ENCODE measurements at places on chromosomes 16 and 17.

GRCh38 chr16:3140603-3141427, 6.0 kb downstream of the ZNF213 start:
- DNase-seq = no peak

GRCh38 chr16:80341263-80341662, 199.5 kb upstream of the DYNLRB2 start:
- DNase-seq = no peak

GRCh38 chr17:64075913-64076312, 54.0 kb downstream of the ERN1 start:
- DNase-seq = no peak

DNA sequence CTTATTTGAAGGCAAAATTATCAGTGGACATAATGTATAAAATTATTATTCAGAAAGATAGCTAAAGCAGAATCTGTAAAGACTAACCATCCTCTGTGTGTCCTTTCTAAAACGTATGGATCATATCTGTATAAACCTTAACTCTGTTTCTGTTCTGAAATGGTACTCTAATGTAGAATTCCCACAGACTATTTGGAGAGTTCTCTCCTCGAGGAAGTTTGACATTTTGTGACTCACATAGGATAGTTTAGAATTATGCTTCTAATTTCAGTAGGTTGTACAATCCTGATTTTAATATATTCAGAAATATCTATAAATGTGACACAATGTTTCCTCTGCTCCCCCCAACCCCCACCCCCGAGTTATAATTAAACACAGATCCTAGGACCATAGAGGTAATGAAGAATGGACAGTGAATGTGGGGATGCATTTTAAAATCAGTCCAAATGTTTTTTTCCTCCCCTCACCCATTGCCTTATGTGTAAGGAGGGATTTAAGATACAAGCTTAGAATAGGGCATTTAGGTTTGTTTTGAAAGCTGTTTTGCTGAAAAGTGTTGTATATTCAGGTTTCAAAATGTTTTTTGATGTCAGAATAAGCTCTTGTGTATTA, 66.8 kb downstream of the BCAS3 start:
- DNase-seq = no peak

GRCh38 chr17:29844339-29845048, 85.5 kb downstream of the SSH2 start:
- no peak for DNase-seq

DNA sequence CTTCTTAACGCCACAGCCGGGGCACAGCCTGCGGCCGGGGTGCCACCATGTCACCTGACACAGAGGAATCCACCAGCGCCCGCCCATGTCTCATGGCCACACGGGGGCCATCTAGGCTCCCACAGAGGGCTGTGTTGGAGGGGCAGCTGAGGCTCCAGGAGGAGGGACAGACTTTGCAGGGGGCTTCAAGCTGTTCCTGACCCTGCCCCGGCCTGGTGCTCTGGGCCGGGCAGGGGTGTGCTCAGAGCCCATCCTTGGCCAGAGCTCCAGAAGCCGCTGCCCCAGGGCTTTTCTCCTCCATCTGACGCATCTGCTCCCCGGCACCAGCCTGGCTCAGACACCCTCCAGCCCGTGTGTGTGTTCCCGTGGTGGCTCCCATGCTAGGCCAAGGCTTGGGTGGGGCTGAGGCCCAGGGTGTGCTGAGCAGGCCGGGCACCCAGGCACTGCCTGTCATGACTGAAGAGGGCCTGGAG, 7.8 kb upstream of the SLC38A10 start:
- no peak for DNase-seq

- no peak for DNase-seq
These were observed 18.3 kb downstream of the BCAS3 start for GRCh38 chr17:60695960-60696359.

DNA sequence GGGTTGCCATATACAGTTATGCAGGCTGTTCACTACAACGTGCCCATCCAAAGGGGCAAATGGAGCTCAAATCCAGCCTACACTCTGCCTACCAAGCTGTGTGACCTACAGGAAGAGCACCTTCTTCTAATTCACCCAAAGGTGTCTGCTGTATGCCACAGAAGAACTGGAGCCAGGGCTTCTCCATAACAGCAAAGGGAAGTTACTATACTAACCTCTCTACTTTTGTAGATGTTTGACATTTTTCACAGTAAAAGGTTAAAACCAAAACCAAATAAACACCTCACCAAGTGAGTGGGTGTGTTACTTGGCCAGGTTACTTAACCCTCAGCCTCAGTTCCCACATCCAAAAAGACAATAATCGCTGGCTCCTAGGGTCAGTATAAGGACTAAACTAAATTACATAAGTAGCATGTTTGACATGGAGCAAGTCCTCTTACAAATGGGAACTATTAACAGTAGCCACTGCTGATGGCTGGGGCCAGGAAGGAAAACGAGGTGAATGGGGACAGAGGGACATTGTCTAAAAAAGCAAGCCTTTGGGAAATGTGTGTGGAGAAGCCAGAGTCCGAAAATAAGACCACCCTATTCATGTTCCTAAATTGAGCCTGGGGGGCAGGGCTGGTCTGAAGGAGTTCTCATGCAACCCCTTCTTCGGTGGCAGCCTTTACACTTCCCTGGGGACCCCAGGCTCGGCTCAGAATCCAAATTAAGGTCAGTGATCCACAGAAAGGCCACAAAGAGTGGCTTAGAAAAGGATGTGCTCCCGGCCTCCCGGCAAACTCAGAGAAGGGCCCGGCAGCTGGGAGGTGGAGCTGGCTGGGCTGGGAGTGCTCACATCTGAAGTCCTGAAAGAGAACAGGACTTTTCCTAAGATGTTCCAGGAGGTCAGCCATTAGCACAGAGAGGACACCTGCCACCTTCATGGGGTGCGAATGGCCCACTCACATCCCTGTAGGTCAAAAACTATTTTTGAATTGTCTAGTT, 13.5 kb downstream of the CUEDC1 start:
- DNase-seq = no peak

GRCh38 chr17:50952889-50953288, 86.7 kb upstream of the TOB1 start:
- no peak for DNase-seq

GRCh38 chr16:22621586-22622155, 111.0 kb downstream of the NPIPB5 start:
- no peak for DNase-seq

DNA sequence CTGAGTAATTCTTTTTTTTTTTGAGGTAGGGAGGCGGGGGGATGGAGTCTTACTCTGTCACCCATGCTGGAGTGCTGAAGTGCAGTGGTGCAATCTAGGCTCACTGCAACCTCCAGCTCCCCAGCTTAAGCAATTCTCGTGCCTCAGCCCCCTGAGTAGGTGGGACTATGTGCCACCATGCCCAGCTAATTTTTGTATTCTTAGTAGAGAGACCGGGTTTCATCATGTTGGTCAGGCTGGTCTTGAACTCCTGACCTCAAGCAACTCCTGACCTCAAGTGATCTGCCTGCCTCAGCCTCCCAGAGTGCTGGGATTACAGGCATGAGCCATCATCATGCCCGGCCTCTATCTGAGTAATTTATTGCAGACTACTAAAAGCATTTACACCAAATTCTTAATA, 19.4 kb downstream of the KPNB1 start:
- DNase-seq = no peak

DNA sequence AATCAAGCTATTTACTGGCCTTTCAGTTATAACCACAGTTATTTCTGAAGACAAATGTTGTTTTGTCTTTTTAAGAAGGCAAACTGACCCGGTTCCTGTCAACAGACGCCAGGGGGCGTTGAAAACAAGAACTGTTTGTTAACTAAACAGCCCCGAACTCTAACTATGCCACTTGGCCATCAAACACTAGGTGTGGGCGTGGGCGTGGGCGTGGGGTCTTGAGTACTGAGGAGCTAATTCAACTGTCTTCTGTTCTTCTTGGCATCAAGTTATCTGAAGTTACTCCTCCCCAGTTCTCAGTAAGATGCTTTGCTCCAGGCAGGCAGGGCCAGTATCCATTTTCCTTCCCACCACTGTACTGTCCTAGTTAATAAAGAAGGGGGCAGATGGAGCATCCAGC, 63.3 kb upstream of the MTMR4 start:
- peak; percentile 38 for DNase-seq

GRCh38 chr16:66205287-66206231, 160.9 kb upstream of the CDH5 start:
- no peak for DNase-seq

DNA sequence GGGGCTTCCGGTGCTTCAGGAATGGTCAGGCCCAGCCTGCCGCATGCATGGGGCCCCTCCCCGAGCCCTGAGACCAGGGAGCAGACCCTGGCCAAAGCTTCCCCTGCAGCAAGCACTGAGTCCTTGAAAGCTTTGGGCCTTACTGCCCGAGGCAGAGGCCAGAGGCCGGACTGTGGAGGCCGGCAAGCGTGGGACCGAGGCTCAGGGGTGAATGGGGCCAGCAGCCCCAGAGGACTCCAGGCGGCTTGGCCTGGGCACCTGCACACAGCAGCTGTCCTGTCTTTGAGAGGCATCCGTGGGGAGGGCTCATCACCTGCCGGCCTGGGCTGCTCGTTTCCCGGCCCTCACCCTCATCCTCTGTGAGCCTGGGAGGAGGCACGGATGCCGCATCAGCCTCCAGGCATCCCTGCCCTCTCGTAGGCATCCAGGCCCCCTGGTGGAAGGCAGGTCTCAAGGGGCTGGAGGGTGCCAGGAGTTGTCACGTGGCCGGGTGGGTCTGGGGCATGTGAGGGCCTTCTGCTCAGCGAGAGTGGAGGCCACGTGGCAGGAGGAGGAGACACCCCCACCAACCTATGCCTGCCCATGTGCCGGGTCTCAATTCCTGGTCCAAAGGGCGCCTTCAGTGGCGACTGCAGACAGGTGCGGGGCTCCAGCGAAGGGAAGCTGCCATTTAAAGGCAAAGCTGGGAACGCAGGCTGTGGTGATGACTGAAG, 31.4 kb downstream of the CACNA1H start:
- no peak for DNase-seq

DNA sequence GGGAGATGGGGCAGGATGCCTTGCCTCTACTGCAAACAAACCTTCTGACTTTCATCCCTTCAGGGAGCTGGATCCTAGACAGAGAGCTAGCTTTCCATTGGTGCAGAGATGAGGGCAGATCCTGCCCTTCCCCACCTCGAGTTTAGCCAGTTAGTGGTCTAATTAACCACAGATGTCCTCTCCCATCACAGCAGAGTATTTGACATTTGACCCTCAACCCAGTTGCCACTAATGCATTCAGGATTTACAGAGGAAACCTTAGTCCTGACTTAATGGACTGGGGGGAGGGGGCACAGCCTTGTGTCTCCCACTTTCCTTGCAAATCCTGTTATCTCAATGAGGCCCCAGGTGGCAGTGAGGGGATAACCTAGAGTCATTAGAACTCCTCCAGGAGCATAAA, 10.2 kb downstream of the PIP4K2B start:
- DNase-seq = no peak

GRCh38 chr16:67708368-67708771, 10.7 kb downstream of the GFOD2 start:
- DNase-seq = no peak

DNA sequence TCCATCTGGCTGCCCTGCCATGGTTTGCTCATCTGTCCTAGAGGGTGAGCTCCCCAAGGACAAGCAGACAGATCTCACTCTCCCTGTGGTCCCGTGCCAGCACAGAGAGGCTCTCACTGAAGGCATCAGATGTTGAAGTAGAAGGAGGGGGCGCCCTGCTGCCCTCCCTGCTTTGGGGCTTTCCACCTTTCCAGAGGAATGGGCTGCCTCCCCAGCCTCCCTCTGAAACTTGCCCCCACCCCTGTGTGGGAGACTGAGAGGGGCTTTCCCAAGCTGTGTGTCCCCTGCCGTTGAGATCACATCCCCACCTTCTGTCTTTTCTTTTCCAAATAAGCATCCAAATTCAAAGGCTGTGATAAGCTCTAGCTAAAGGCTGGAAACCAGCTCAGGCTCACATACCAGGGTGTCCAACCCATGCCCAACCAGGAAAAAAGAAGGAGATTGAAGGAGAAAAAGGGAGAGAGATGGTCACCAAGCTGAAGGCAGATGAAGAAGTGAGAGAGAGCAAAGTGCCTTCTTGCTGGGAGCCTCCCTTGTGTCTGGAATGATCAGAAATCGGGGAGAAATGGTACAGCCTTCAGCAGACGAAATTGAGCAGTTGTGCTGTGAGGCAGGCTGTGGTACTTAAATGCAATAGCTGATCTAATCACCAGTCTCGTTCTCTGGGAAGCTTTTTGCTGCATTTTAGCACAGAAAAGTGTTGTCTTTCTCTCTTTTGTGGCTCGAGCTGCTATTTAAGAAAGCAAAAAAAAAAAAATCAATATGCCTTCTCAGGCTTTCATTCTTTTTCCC, 145.9 kb upstream of the LHX1 start:
- no peak for DNase-seq

- no peak for DNase-seq
These were observed 250.7 kb downstream of the RBFOX3 start for GRCh38 chr17:79360196-79360595.

DNA sequence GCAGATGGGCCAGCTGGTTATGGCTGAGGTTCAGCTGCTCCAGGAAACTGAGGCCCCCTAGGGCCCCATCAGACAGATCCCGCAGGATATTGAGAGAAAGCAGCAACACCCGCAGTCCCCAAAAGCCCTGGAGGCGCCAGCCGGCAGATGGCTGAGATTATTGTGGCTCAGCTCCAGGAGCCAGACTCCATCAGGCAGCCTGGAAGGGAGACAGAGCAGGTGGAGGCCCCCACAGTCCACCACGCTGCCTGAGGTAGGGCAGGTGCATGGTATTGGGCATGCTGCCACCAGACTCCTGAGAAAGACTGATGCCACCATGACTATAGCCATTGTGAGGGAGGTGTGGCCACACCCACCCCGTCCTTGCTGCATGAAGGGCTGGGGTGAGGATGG, 9.5 kb upstream of the TMEM101 start:
- no peak for DNase-seq

Data from CD4-positive, alpha-beta memory T cell (primary cell).